ENCODE measurements at places on chromosomes 11 and 22.

DNA sequence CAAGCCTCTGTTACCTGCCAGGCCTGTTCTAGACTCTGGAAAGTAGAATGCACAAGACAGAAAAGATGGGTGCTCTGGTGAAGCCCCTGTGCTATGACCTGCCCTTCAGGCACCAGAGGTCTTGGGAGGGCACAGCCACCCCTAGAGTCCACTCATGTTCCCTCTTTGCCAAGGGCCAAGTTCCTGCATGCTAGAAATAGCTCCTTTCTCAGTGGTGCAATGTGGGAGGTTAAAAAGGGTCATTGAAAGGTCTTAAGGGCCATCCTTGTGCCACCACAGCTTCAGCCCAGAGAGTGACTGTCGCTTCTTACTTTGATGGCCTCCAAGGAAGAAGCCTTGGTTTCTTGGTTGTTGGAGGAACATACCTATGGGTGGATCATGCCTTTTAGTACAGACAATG lies 84.6 kb upstream of the PARVA start:
- no peak overlapping the region for H3K27ac ChIP-seq
- H3K4me3 ChIP-seq, result no peak overlapping the region
- peaks cover 6% of the 10 kb centered on the region for H3K4me1 ChIP-seq
- DNase-seq, result no peak

GRCh38 chr11:16982809-16983208 lies 31.4 kb downstream of the PLEKHA7 start:
- no peaks in the 10 kb centered on the region for H3K27me3 ChIP-seq
- no peak for DNase-seq
- H3K27ac ChIP-seq, result no peak overlapping the region
- no peak overlapping the region for H3K4me3 ChIP-seq
- peaks cover 15% of the 10 kb centered on the region for H3K4me1 ChIP-seq
- H3K36me3 ChIP-seq, result no peaks in the 10 kb centered on the region

DNA sequence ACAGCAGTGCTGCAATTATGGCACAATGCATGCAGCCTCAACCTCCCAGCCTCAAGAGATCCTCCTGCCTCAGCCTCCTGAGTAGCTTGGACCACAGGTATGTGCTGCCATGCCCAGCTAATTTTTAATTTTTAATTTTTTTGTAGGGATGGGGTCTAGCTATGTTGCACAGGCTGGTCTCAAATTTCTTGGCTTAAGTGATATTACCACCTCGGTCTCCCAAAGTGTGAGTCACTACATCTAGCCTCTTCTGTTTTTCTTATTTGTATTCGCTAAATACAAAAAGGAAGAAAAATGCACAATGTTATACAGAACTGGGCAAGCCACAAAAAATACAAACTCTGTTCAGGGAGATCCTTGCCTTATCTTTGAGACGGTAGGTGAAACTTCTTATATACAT lies 62.1 kb downstream of the DDI1 start:
- no peak for DNase-seq
- no peaks in the 10 kb centered on the region for H3K4me1 ChIP-seq
- no peak overlapping the region for H3K4me3 ChIP-seq
- no peaks in the 10 kb centered on the region for H3K27me3 ChIP-seq
- no peaks in the 10 kb centered on the region for H3K36me3 ChIP-seq

DNA sequence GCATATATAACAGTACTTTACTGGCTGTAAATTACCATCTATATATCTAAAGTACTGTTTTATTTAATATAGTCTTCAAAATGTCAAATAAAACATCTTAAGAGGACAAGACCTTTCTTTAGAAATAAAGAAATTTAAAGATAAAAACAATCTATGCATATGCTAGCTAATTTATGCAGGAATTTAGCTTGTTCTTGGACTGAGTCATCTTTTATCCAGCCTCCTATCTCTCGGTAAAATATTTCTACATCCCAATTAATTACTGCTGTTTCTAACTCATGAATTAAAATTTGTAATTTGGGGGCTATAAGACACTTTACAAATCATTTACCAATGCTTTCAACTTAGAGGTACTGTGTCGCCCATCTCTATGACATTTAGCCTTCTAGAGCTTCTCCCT lies 72.8 kb upstream of the DDI1 start:
- H3K27ac ChIP-seq, result no peak overlapping the region
- no peaks in the 10 kb centered on the region for H3K27me3 ChIP-seq
- no peak for DNase-seq
- no peaks in the 10 kb centered on the region for H3K4me1 ChIP-seq
- H3K36me3 ChIP-seq, result no peaks in the 10 kb centered on the region

All from naive thymus-derived CD4-positive, alpha-beta T cell (primary cell).